ENCODE measurements at places on chromosomes 11 and 22. TPM values are rescaled to one million over a fixed set of nuclear protein-coding genes. Genes with fewer than 3 reads are reported as not detected.

The PACSIN3 gene
- polyA plus RNA-seq, result 2.0 TPM

DNA sequence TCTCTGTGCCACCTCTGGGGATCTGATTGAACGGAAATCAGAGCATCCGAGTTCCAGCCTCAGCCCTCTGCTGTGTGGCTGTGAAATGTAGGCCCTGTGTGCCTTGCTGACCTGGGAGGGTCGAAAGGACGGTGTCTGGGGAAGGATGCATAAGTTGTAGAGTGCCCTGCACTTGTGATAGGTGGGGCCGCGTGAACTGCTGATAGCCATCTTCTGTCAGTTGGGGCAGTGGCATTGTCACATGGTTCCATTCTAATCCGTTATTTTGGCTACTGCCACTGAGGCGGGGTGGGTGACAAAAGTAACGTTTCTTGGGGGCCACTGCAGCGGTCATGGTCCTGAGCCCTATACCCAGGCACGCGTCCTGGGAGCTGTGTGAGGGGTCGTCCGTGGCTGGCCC lies 63.4 kb downstream of the LRP5 start:
- H3K4me1 ChIP-seq, result peaks cover 52% of the 10 kb centered on the region
- no peak overlapping the region for H3K4me3 ChIP-seq
- H3K36me3 ChIP-seq, result peaks cover 91% of the 10 kb centered on the region

- peaks cover 5% of the 10 kb centered on the region for H3K4me1 ChIP-seq
- H3K27me3 ChIP-seq, result no peaks in the 10 kb centered on the region
- H3K4me3 ChIP-seq, result peak within 1 kb of the TSS; percentile 64
- peak; percentile 64 for DNase-seq
- H3K27ac ChIP-seq, result peak within 1 kb of the TSS; percentile 92
- H3K36me3 ChIP-seq, result no peaks in the 10 kb centered on the region
Measured at GRCh38 chr22:20494978-20495860, at the start of gene KLHL22. KLHL22 (minus strand) TSS chr22:20495795; CDS start chr22:20489211, 6,584 bp downstream.

DNA sequence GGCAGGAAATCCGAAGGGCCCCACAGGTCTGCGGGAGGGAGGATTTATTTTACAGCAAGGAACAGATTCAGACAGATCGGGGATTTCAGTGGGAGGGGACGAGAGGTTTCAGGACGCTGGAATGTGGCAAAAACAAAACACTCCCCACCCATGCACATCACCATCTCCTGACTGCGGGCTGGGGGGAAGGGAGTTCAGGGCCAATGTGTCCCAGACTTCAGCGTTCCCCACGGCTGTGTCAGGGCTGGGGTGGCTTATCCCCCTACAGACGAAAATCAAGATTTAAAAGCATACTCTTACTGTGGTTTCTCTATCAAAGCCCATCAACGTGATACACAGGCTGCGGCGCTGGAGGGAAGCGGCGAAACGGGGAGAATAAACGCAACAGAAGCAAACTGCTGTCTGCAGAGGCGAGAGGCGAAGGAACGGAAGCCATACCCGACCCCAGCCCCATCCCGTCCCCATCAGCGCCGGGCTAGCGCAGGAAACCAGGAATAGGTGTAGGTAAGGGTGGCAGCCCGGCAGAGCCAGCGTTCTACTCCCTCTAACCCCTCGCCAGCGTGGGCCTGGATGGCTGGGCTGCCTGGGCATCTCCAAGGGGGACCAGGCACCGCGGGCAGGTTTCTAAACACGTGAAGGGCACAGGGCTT lies 2.7 kb downstream of the TENM4 start:
- H3K4me3 ChIP-seq, result peak overlapping the region; percentile 33
- no peaks in the 10 kb centered on the region for H3K4me1 ChIP-seq
- H3K36me3 ChIP-seq, result no peaks in the 10 kb centered on the region

The DEFB108B gene
- not detected for polyA plus RNA-seq

DNA sequence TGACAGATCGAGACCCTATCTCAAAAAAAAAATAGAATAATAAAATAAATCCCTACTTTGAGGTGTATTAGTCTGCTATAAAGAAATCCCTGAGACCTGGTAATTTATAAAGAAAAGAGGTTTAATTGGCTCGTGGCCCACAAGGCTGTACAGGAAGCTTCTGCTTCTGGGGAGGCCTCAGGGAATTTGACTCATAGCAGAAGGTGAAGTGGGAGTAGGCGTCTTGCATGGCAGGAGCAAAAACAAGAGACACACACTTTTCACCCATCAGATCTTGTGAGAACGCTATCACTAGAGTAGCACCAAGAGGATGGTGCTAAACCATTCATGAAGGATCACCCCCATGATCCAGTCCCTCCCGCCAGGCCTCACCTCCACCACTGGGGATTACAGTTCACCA lies 29.2 kb downstream of the CDPF1 start:
- no peak for DNase-seq
- peaks cover 23% of the 10 kb centered on the region for H3K36me3 ChIP-seq
- no peak overlapping the region for H3K4me3 ChIP-seq
- no peak overlapping the region for H3K27ac ChIP-seq
- no peaks in the 10 kb centered on the region for H3K27me3 ChIP-seq
